PC-3 (cell line): ENCODE measurements at places on chromosomes 1 and 21. TPM values are rescaled to one million over a fixed set of nuclear protein-coding genes. Genes with fewer than 3 reads are reported as not detected.

APCS gene
- not detected in 2 replicates for total RNA-seq

SEMA6C gene
- total RNA-seq: 2.0 and 2.8 TPM in 2 replicates

DNA sequence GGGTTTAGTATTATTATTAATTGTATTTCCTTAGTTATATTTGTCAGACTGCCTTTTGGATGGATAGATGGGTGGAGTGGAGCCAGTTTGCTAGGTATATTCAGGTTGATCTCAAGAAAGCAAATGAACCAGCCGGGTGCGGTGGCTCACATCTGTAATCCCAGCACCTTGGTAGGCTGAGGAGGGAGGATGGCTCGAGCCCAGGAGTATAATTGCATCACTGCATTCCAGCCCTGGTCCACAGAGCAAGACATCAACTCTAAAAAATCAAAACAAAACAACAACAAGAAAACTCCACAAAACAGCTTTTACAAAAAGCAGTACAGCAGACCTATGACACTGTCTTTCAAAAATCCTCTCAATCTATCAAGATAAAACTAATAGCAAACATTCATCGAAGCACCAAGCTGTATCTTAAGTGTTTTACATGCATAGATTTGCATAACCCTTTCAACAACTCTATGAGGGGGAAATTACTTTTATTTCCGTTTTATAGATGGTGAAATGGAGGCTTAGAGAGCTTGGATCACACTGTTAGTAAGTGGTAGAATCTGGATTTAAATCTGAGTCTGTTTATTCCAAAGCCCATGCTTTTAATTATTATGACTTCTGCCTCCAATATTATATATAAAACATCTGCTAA is 25.5 kb downstream of the KMO start:
- no peak for DNase-seq

- DNase-seq: peak; percentile 44
Observed at GRCh38 chr1:164559342-164560051, 513 bp downstream of the PBX1 start.

GRCh38 chr1:15953294-15953771 is 22.6 kb downstream of the ZBTB17 start:
- no peak for DNase-seq

RPE65 gene
- total RNA-seq: not detected in 2 replicates

DNA sequence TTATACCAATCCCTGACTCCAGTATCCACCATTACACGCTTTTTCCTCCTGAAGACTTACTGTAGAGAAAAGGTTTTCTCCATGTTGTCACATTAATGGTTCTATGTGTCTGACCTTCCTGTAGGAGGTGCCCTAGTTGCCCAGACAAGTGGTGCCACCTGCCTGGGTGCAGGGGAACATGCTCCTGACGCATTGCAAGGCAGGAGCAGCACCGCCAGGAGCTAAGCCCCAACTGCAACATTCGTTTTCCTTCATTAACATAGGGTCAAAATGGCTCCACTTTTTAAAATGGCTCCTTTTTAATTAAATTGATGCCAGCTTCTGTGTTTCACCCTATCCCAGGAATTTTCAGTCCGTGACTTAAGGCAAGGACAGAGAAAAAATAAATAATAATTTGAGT is 220.1 kb upstream of the SAMSN1 start:
- DNase-seq: peak; percentile 8

- no peak for DNase-seq
Observed at GRCh38 chr21:18157406-18157805, 87.2 kb upstream of the CHODL start.

GRCh38 chr1:66951513-66951912 is 26.7 kb downstream of the MIER1 start:
- DNase-seq: no peak

DNA sequence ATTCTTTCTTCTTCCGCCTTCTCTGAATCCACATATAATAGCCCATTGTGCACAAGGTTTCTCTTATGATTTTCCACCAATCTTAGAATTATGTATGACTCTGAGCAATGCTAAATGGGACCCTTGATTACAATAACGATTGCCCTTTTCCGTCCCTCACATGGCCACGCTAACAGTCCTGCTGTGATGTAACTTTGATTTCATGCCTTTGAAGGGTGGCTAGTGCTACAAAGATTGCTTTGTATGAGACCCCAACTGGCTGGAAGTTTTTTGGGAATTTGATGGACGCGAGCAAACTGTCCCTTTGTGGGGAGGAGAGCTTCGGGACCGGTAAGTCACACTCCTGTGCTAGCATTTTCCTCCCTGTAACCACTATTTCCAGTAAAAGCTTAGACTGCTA is 45.3 kb downstream of the PGM1 start:
- DNase-seq: no peak

SPATA17 gene
- 3.3 and 3.8 TPM in 2 replicates for total RNA-seq

CDK18 gene
- 13.2 and 16.4 TPM in 2 replicates for total RNA-seq

DNA sequence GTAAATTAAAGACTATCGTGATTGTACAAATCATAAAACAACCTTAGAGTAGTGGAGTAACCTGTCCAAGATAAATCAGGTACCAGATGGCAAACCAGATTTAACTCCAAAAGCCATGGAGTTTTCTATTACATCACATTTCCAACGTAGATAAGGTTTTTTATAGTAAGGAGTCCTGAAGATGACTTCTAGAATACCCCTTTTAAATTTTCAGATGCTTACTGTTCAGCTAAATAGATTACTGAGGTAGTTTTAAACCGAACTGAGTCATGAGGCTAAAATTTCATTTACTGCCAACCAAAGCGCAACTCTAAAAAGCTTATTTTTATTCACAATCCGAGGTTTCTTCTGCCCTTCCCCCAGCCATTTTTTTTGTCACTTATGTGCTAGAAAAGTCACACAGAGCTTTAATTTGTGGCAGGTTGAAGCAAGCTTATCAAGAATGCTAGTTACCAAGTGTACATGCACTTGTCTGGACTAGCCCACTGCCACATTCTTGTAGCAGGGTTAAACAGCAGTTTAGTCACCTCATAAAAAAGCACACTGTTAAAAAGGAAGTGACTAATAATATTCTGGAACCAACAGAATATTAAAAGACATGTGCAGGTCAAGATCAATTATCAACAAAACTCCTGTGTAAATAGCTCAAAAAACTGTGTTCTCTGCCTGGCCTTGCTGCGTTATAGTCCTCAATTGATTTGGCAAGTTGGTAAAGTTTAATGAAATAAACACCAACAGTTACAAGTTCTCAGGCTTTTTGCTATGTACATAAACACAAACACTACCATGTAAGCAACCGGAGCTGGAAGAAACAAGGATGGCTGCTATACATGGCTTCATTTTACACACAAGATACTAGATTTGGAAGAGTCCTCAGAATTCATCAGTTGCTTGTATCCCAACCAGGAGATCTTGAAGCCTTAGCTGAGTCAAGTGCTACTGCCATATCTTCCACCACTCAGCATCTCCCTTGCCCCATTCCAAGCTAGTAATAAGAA is 180.3 kb upstream of the DMRTA2 start:
- DNase-seq: peak; percentile 56

DNA sequence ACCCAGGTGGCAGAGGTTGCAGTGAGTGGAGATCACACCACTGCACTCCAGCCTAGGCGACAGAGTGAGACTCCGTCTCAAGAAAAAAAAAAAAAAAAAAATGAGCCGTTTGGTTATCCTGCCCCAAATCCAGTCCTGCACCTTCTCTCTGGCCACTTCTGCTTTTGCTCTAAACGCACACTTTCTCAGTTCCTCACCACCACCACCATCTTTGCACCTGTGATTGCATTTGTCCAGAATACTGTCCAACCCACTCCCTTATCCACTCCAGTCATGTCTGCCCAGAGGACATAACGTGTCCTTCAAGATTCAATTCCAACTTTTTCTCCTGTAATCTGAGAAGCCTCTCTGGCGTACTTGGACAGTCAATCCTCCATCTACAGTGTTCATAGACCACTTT is 2.2 kb upstream of the NEK2 start:
- DNase-seq: no peak

MRPS6 gene
- 32.8 and 35.0 TPM in 2 replicates for total RNA-seq

VWA5B1 gene
- not detected in 2 replicates for total RNA-seq

DNA sequence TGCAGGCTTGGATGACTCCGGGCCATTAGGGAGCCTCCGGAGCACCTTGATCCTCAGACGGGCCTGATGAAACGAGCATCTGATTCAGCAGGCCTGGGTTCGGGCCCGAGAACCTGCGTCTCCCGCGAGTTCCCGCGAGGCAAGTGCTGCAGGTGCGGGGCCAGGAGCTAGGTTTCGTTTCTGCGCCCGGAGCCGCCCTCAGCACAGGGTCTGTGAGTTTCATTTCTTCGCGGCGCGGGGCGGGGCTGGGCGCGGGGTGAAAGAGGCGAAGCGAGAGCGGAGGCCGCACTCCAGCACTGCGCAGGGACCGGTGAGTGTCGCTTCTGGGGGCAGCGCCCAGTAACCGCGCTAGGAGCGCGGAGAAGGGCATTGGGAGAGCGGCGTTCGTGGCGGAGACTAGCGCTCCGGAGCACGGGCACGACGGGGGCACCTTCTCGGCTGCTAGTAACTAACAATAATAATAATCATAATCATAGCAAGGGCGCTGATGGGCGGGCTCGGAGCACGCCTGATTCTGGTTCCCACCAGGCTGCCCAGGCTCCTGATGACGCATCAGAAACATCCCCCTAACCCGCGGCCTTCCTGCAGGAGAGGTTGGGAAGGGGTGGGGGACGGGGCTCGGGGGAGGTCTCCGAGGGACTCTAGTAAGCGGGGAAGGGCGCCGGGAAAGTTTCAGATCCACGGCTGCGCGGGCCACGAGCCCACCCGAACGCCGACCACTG is at the start of gene MX1:
TSS of gene MX1 (plus strand) at position 286 of the 722 bp plus-strand sequence. CDS start 5,832 bp downstream, outside the sequence.
- DNase-seq: peak; percentile 55

DNA sequence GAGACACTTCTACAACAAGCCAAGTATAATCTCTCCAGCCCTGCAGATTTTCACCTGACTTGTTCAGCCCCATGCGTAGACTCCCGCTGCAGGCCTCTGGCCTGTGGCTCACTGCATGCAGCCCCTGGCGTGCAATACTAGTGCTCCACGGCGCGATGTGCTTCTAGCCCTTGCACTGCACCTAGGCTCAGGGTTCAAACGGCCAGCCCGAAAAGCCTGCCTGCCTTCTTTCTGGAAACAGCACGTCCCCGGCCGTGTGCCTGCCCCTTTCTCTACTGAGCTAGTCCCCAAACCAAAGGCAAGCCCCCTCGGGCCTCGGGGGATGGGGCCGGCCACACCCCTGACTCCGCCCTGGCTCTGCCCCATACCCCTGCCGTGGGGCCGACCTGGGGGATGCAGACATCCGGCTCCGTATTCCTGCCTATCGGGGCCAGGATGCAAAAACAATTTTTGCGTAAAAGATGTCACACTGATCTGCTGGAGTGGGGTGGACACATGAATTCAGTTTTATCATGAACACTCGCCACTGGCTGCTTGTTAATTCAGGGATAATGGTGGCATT is 26.3 kb upstream of the TRAPPC10 start:
- DNase-seq: no peak

MTMR11 gene
- 5.1 and 7.0 TPM in 2 replicates for total RNA-seq

DNA sequence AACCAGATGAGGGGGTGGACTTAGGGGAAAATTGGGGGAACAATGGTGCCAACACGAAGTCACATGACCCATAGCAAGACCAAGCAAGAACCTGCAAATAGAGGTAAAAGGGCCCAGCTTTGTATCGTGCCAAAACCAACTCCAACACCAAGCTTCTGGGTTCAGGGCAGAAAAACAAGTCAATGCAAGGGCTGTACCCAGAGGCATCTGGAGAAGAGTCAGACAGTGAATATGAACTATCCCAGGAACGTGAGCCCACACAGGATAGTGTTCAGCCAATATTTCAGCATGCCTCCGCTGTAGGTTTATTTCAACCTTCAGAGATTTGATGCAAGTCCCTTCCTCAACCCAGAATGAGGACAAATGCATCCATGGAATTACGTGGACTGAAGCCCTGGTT is 15.0 kb upstream of the ZMYM6 start:
- no peak for DNase-seq

- DNase-seq: no peak
Observed at GRCh38 chr1:188089461-188089860, 1260.7 kb downstream of the PLA2G4A start.

GRCh38 chr1:15412843-15413242 is 3.2 kb downstream of the EFHD2 start:
- no peak for DNase-seq

DNA sequence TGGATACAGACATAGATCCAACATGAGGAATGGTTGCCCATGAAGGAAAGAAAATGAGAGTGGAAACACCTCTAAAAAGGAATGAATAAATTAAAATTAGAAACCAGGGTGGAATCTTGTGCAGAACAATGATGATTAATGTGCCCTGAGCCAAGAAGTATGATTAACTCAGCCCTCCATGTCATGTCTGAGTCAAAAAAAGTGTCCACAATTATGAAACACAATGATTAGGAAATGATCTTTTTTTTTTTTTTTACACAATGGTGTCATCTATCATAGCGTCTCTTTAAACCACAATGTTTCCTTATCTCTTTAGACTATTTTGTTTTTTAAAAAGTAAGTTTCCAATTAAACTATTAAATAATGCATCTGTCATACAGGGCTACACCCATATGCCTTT is 78.9 kb upstream of the RAB4A start:
- DNase-seq: peak; percentile 68

CFHR4 gene
- not detected in 2 replicates for total RNA-seq

- DNase-seq: no peak
Observed at GRCh38 chr1:115925467-115925866, 50.8 kb upstream of the SLC22A15 start.

DNA sequence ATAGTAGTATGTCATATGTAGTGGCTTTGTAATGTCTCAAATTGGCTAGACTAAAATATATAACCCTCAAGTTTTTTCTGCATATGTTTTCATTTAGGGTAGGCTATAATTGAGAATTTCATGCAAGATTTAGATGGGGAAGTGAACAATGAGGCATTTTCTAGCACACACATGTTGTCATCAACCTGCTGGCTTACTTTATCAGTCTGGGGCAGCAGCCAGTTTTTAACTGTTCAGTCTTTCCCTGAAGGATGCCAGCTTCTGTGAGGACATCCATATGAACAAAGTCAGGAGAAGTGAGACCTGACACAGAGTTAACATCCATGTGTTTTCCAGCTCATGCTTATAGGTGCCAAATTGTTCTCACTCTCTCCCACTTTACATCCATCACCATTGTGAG is 74.7 kb upstream of the OLFM3 start:
- no peak for DNase-seq

CYP4B1 gene
- not detected in 2 replicates for total RNA-seq
